ENCODE measurements at places on chromosomes 4 and X.
A peak's percentile ranks its signal among the peaks of the same experiment; 100 is the strongest.

GRCh38 chr4:76895619-76896018 lies 2.3 kb downstream of the SOWAHB start:
- H3K27ac ChIP-seq = no peak overlapping the region
- H3K4me3 ChIP-seq = no peak overlapping the region
- H3K36me3 ChIP-seq = no peaks in the 10 kb centered on the region
- H3K27me3 ChIP-seq = peaks cover 63% of the 10 kb centered on the region
- DNase-seq = no peak

DNA sequence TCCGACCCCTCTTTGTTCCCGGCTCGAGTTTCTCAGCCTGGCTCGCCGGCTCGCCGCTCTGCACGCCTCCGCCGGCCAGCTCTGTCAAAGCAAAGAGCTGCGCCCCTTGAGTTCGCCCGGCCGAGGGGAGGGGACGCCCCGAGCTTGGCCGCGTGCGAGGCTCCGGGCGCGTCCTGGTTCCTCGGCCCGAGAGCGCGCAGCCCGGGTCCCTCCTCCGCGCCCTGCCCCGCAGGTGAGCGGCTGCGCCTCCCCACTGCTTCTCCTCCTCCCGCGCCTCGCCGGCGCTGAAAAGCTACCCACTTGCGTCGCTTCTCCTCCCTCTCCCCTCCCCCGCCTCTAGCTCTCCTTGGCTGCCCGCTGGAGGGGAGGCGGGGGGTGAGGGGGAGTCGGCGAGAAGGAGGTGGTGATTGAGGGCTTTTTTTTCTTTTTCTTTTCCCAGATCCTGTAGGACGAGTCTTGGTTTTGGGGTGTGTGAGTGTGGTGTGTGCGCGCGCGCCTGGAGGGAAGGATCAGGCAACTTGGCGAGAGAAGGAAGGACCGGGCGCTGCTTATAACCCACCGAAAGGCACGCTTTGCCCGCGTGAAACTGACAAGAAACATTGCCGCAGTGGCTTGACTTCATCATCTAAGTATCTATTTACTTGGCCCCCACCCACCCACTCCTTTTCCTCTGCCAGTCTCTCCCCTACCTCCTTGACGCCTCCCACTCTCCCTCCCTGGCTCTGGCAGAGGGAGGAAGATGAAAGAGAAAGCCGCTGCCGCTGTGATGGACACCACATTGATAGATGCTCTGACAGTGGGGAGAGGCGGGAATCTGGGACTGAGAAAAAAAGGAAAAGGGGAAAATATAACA lies at the start of gene LEF1:
LEF1 (minus strand) TSS at position 262 of the 853 bp plus-strand sequence. CDS start 1,165 bp downstream, outside the sequence.
- peaks cover 14% of the 10 kb centered on the region for H3K36me3 ChIP-seq
- H3K27ac ChIP-seq = peak within 1 kb of the TSS; percentile 90
- peaks cover 47% of the 10 kb centered on the region for H3K4me1 ChIP-seq
- H3K27me3 ChIP-seq = peaks cover 34% of the 10 kb centered on the region

DNA sequence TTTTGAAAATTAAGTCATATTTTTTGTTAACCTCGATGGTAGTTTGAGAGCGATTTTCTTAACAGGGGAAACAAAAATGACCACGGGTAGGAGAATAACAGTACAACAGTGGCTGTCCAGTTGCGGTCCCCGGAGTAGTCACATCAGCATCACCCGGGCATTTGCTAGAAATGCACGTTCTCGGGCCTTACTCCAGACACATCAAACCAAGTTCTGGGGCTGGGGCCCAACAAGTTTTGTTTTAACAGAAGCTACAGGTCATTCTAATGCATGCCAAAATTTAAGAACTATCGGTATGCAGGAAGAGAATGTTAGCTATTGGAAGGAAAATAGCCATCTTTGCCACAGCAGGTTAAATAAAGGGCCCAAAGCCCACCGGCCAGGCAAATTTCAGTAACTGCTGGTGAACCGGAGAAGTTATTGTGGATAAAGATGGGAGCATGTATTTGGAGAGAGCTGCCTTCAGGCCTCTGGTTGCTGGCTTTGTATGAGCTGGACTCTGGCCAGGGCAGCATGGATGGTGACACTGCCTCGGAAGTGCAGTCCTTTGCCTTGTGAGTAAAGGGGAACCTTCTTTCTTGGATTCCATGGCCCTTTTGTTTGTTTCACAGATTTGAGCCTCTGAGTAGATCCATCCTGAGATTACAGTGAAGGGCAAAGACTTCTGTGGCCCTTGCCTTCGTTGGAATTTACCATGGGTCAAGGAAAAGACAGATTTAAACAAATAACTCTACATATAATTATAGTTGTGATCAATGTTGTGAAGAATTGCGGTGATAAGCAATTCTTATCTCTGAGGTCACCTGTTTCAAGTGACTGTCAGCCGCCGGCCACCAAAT lies 62.1 kb downstream of the TBC1D14 start:
- H3K4me3 ChIP-seq = no peak overlapping the region
- H3K27ac ChIP-seq = no peak overlapping the region
- H3K4me1 ChIP-seq = peaks cover 10% of the 10 kb centered on the region

- no peak overlapping the region for H3K27ac ChIP-seq
- H3K27me3 ChIP-seq = no peaks in the 10 kb centered on the region
- H3K36me3 ChIP-seq = no peaks in the 10 kb centered on the region
- no peak overlapping the region for H3K4me3 ChIP-seq
These were observed 19.1 kb downstream of the SPANXN2 start for GRCh38 chrX:143701460-143701859.

- H3K27me3 ChIP-seq = no peaks in the 10 kb centered on the region
- H3K36me3 ChIP-seq = no peaks in the 10 kb centered on the region
- no peak overlapping the region for H3K27ac ChIP-seq
These were observed 118.5 kb upstream of the PABPC4L start for GRCh38 chr4:134320048-134320447.

DNA sequence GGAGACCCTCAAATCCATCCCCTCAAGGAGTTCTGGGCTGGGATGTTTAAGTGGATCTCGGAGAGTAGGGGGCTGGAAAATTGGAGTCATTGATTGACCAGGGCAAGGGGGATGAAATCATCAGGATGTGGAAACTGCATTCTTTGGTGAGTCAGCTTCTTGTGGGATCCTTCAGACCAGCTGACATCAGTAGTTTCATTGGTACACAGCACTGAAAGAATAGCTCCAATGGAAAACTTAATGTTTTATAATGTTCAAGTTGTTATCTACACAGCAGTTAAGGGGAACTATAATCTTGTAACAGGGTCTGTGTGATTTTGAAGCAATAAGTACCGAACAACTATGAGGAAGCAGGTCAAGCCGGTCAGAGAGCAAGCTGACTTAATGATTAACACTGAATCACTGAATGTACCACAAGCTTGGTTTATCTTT lies 506.1 kb downstream of the RPA4 start:
- H3K4me3 ChIP-seq = no peak overlapping the region
- H3K27me3 ChIP-seq = no peaks in the 10 kb centered on the region
- peaks cover 4% of the 10 kb centered on the region for H3K36me3 ChIP-seq
- peaks cover 7% of the 10 kb centered on the region for H3K4me1 ChIP-seq
- H3K27ac ChIP-seq = no peak overlapping the region
- no peak for DNase-seq

Measured in T-helper 2 cell treated with Interferon-gamma antibody and Interleukin-4, amounts not matched to agents 5 μg/mL and 100 μg/mL, for 36 hours (primary cell).